ENCODE measurements at places on chromosomes 4 and X. TPM values are rescaled to one million over a fixed set of nuclear protein-coding genes. Genes with fewer than 3 reads are reported as not detected.

Gene HTT
- 48.0 TPM for total RNA-seq

- no peak for DNase-seq
Observed at GRCh38 chrX:10496345-10496965, 123.9 kb downstream of the MID1 start.

DNA sequence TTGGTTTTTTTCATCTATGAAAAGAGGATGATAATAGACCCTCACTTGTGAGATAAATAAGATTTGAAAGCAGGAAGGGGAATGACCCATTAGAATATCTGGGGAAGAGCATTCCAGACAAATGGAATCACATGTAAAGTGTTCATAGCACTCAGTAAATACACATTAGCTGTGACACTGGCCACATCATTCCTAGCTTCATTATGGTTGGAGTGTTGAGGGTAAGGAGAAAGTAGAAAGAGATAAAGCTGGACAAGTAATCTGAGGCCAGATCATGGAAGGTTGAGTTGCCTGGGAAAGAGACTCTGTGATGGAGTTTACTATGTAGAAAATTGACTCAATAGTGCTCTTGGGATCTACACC lies 6.9 kb upstream of the PGRMC1 start:
- no peak for DNase-seq

- no peak for DNase-seq
Observed at GRCh38 chr4:122364700-122365404, 14.0 kb upstream of the ADAD1 start.

All from type B pancreatic cell (in vitro differentiated cells).